ENCODE measurements at places on chromosomes 12 and 14.

DNA sequence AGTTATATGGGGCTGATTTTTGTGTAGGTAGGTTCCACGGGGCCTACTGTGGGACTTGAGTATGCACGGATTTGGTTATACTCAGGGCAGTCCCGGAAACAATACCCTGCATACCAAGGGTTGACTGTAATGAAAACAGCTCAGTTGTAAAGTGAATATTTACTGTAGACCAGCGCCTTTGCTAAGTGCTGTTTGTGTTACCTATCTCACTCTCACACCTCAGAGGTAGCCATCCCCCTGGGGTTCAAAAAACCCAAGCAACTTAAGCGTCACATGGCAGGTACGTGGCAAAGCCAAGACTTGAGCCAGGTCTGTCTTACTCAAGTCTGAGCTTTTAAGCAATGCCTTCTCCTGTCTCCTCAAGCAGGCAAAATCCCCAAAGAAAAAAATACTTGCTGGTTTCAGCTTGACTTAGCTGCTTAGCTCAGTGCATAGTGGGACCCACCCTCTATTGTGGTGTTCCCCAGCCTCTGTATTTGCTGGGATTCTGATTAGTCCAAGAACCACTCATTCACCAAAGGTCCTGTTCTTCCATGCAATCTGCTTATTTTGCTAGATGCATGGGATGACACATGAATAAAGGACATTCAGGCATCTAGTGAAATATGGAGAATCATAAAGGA lies 34.2 kb upstream of the STRN3 start:
- DNase-seq = no peak

DNA sequence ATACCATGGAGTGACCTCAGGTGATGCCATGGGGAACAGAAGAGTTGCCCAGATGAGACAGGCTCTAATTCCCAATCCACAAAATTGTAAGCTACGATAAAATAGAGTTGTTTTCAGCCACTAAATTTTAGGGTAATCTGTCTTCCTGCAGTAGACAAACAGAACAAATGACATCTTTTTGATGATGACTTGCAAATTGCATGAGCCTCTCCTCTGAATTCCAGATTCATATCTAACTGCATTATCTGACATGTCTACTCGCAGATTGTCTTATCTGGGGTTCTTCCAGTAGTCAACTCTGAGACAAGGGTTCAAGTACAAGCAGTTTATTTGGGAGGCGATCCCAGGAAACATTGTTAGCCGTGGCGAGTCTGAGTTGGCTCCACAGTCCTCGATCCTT lies 14.4 kb upstream of the ERC1 start:
- DNase-seq = no peak

GRCh38 chr12:28800129-28800528 lies 348.9 kb upstream of the FAR2 start:
- no peak for DNase-seq

DNA sequence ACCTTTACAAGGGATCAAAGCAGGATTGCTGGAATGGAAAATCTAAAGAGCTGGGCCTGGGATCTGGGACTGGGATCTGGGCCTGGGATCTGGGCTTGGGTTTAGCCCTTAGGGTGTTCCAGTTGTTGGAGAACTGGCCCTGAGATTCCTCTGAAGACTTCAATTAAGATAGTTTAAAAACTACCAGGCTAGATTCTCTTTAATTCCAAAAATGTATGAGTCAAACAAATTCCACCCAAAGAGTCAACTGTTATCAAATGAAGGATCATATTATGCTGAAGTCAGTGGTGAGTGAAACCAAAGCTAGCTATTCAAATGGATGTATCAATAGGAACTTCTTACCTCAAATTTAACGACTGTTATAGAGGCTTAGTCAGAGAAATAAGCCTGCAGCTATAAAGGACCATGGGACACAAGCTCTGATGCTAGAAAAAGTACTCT lies 40.5 kb downstream of the LIMA1 start:
- DNase-seq = no peak

GRCh38 chr14:23127861-23128260 lies 8.8 kb upstream of the CEBPE start:
- DNase-seq = no peak

DNA sequence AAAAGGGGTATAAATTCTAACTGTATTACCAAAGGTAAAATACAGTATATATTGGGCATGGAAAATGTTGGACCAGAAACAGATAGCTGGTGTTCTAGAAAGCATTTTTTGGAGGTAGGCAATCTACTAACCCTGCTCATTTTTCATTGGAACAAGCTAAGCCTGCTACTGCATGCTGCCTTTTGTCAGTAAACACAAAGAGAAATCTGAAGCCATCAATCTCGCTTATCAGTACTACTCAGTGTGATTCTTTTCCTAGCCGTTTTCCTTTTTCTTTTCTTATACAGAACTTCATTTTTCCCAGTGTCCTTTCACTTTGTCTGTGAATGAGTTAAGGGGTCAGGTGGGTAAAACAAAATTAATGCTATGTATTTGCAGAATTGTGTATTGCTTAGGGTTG lies 312.3 kb downstream of the NPAS3 start:
- DNase-seq = no peak

DNA sequence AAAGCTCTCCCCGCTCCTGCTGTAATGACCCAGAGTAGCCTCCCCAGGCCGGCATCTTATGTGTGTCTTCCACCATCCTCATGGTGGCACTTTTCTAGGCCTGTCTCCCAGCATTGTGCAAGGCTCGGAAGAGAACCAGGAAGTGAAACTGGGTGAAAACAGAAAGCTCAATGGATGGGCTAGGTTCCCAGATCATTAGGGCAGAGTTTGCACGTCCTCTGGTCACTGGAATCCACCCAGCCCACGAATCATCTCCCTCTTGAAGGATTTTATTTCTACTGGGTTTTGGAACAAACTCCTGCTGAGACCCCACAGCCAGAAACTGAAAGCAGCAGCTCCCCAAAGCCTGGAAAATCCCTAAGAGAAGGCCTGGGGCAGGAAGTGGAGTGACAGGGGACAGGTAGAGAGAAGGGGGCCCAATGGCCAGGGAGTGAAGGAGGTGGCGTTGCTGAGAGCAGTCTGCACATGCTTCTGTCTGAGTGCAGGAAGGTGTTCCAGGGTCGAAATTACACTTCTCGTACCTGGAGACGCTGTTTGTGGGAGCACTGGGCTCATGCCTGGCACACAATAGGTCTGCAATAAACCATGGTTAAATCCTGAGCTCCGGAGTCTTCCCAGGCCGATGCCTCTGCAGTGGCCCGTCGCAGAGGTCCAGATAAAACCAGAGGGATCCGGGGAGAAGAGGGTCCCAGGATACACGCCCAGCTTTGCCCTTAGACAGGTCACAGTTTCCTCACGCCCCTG lies 15.6 kb downstream of the ACVRL1 start:
- DNase-seq = no peak

DNA sequence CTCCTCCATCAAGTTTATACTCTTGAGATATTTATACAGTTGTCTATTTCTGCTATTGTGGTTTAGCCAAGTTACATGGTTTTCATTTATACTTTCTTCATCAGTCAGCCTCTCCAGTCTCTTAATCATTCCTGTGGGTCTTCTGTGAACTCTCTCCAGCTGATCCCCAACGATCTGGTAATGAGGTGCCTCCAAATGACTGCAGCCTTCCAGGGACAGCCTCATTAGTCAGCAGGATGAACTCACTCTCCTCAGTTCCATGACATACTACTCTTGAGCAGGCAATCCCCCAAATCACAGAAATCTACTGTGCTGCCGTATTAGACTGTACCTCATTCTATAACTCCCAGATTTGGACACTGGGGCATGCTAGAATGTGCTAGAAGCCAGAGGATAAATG lies 15.3 kb downstream of the AREL1 start:
- no peak for DNase-seq

DNA sequence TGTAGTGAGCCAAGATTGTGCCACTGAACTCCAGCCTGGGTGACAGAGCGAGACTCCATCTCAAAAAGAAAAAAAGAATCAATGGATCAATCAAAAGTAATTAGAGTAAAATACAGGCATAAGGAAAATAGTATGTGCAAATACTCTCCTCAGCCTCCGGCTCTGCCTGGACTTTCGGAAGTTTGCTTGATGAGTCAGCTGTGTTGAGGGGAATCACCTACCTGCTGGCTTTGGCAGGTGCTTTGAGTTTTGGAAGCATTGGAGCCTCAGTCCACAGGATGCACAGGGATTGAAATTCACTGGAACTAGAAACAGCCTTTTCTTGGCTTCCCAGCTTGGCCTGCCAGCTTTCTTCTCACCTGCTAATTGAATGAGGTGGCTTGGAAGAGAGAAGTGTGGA lies 268.2 kb downstream of the PCNX1 start:
- no peak for DNase-seq

DNA sequence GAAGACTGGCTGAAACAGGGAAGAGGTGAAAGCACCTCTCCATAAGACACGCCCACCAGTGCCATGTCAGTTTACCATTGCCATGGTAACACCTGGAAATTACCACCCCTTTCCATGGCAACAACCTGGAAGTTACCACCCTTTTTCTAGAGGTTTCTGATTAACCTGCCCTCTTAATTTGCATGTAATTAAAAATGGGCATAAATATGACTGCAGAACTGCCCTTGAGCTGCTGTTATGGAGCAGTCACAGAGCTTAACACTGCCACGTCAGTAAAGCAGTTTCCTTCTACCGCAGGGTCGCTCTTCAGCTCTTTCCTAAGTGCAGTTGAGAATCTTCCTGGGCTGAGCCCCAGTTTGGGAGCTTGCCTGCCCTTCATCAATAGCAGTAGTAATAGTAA lies 55.2 kb downstream of the RASSF3 start:
- DNase-seq = no peak

DNA sequence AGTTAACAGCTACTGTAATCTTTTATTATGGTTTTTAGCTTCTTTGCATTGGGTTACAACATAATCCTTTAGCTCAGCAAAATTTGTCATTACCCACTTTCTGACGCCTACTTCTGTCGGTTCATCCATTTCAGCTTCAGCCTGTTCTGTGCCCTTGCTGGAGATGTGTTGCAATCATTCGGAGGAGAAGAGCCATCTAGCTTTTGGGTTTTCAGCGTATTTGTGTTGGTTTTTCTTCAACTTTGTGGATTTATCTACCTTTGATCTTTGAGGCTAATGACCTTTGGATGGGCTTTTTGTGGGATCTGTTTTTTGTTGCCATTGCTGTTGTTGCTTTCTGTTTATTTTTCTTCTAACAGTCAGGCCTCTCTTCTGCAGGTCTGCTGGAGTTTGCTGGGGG lies 69.2 kb upstream of the ATXN7L3B start:
- DNase-seq = no peak

DNA sequence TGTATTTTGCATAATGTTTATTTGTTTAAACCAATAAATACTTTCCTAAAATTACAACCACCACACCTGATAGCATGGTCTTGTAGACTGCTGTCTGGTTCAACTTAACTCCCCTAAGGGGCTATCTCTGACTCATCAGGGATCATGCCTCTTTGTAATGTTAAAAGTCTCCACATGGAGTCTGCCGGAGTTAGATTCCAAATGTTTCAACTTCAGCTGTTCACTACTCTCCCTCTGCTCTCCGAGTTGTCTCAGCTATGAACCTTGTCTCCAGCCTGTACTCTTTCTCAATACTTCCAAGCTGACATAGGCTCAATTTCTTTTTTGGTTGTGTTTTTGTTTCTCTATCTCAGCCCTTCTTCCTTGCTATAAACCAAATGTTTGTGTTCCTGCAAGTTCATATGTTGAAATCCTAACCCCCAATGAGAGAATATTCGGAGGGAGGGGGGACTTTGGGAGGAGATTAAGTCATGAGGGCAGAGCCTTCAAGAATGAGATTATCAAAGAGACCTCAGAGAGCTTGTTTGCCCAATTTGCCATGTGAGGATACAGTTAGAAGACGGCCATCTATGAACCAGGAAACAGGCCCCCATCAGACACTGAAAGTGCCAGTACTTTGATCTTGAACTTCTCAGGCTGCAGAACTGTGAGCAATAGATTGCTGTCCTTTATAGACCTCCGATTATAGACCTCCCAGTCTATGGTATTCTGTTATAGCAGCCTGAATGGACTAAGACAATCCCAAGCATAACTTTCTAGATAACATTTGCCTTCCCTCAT lies 858.2 kb downstream of the VRK1 start:
- DNase-seq = no peak

GRCh38 chr14:54606631-54607133 lies 39.8 kb downstream of the SAMD4A start:
- no peak for DNase-seq

DNA sequence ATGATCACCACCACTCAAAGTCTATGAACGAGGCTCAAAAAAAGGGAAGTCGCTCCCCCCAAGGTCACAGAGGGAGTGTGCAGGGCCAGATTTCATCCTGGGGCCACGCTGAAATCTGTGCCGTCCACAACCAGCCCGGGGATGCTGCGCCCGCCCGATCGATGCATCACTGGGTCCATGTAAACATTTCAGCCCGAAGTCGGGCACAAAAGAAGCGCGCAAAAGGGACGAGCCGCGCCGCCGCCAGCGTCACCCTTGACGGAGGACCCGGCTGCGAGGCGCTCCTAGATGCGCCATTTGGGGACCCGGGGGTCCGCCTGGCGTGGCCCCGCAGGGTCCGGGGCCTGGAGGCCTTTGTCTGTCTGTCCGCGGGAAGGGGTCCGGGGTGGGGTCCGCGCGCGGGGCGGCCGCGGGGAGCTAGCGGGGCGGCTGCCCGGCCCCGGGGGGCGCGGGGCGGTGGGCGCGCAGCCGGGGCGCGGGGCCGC lies 503 bp downstream of the FBXO21 start:
- no peak for DNase-seq

- no peak for DNase-seq
Measured at GRCh38 chr12:22709292-22709691, 84.3 kb downstream of the ETNK1 start.

DNA sequence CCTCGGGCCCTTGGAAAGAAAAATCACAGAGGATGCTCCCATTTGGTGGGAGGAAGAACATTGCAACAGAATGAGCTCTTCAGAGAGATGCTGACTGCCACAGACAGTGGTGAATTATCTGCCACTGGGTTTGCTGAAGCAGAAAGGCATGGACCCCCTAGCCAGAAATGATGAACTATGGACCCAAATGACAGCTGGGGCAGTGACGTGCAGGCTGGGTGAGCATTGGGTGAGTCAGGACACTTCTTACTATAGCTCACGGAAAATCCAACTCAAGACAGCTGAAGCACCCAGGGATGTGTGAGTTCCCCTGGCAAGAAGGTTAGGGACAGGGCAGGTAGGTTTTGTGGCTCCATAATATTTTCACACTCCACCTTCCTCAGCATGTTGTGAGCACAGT lies 993.2 kb downstream of the BCL11B start:
- no peak for DNase-seq
